Fibroblast of pulmonary artery (primary cell): ENCODE measurements at places on chromosomes 3 and 15.

GRCh38 chr3:21049334-21050062, 701.5 kb downstream of the ZNF385D start:
- DNase-seq: no peak

DNA sequence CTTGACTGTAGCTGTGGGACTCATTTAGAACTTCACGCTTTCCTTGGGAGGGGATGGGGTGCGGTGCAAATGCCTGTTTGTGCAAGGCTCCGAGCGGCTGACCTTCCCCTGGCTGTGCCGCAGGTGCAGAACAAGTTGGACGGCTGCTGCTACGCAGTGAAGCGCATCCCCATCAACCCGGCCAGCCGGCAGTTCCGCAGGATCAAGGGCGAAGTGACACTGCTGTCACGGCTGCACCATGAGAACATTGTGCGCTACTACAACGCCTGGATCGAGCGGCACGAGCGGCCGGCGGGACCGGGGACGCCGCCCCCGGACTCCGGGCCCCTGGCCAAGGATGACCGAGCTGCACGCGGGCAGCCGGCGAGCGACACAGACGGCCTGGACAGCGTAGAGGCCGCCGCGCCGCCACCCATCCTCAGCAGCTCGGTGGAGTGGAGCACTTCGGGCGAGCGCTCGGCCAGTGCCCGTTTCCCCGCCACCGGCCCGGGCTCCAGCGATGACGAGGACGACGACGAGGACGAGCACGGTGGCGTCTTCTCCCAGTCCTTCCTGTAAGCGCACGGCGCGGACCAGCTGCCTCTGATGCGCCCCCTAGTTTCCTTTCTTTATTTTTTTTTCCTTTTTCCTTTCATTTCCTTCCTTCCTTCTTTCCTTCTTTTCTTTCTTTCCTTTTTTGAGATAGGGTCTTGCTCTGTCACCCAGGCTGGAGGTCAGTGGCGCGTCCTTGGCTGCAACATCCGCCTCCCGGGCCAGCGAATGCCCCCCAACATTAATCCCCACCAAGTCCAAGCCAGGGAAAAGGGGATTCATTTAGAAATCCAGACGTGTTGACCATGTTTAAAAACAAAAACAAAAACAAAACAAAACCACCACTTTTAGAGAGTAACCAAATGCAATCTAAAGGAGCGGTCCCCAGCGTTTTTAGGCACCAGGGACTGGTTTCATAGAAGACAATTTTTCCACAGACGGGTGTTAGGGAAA, 42.7 kb downstream of the EIF2AK4 start:
- DNase-seq: peak; percentile 62

GRCh38 chr15:96670389-96670788, 339.9 kb downstream of the NR2F2 start:
- DNase-seq: no peak

DNA sequence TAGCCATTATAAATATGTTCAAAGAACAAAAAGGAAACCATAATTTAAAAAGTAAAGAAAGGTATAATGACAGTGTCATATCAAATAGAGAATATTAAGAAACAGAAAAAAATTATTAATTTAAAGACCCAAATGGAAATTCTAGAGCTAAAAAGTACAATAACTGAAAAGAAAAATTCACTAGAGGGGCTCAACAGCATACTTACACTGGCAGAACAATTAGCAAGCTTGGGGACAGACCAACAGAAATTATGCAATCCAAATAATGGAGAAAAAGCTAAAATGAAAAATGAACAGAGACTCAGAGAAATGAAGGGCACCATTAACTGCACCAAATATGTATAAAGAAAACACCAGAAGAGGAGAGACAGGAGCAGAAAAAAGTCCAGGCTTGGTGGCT, 13.7 kb downstream of the SPCS1 start:
- DNase-seq: no peak

- DNase-seq: no peak
These were observed 911.2 kb downstream of the MCTP2 start for GRCh38 chr15:95142531-95142930.

DNA sequence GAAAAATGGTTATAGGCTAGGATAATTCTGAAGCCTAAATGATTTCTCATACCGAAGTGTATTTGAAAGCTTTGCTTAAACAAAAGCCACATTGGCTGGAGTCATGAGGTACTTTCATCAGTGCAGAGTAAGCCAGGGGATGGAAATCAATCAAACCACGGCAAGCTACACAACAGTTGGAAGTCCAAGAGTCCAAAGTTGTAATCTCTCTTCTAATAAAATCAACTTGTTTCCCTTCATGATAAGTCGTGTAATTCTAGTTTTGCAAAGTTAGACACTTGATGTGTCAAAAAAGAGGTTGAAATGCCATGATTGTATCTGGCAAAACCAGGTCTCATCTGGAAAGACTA, 250.5 kb upstream of the VEPH1 start:
- no peak for DNase-seq

- DNase-seq: no peak
These were observed 21.0 kb downstream of the CHST2 start for GRCh38 chr3:143140550-143140949.

DNA sequence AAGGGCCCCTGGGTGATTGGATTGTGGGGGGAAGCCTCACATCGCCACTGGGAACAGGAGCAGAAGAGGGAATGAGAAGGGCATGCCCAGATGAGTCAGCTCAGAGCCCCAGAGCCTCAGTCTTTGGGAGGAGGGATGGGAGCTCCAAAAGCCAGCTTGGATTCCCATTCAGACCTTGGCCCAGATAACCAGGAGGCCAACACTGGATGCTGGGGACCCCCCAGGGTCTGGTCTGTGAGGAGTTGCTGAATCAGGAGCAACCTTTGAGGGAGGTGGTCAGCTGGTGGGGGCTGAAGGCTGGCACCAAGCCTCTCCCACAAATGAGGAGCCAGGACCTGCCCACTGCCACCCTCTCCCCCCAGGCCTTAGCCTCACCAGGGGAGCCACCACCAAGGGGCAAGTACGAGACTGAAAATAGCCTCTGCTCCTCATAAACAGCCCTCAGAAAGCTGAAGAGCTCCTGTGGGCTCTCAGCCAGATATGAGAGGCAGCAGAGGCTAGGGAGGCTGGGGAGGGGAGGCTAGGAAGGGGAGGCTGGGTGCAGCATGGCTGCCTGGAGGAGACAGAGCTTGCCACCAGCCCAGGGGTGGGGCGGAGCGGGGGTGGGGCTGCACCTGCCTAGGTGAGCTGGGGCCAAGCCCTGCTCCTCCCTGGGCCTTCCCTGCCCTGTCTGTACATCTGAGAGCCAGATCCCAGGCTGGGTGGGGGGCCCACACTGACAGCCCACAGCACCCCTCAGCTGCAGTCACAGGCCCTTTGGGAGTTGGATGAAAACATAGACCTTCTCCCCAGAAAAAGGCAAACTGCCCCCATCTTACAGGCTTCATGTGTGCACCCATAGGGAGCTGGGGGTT, 99.8 kb downstream of the SEC22A start:
- DNase-seq: no peak

GRCh38 chr15:92005154-92005553, 151.6 kb downstream of the SLCO3A1 start:
- no peak for DNase-seq

DNA sequence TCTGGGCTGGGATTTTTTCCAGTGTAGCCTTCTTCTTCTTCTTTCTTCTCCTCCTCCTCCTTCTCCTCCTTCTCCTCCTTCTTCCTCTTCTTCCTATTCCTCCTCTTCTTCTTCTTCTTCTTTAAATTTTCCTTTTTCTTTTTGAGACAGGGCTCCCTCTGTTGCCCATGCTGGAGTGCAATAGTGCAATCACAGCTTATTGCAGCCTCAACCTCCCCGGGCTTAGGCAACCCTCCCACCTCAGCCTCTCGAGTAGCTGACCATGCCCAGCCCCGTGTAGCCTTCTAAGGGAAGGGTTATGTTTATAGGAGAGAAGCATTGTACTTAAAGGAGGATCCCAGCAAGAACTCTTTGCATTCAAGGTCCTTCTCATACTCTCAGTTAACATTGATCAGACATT, 24.0 kb upstream of the MYO1E start:
- DNase-seq: no peak

- DNase-seq: no peak
These were observed 9.6 kb upstream of the RNF111 start for GRCh38 chr15:58977887-58978286.

DNA sequence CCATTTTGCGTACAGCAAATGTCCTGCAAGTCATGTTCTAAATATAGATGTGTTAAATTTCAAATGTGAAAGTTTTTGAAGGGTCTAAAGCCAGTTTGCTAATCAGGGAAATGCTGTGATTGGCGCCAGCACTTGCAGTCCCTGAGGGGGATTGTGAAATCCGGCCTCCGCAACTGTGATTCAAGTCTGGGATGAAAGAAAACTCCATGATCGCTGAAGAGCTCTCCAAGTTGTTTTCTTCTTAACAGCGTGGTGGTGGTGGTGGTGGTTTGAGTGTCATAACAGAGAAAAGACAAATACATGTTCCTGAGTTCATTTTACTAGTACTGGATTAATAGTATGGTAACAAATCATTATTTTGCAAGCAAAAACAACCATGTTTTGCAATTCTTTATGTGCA, 51.8 kb downstream of the MITF start:
- DNase-seq: peak; percentile 83

GRCh38 chr3:74515451-74515850, 99.0 kb downstream of the CNTN3 start:
- DNase-seq: no peak

- DNase-seq: no peak
These were observed 44.4 kb downstream of the LSM3 start for GRCh38 chr3:14222900-14223594.

- peak; percentile 86 for DNase-seq
These were observed 45.6 kb upstream of the PAQR5 start for GRCh38 chr15:69253156-69253555.

DNA sequence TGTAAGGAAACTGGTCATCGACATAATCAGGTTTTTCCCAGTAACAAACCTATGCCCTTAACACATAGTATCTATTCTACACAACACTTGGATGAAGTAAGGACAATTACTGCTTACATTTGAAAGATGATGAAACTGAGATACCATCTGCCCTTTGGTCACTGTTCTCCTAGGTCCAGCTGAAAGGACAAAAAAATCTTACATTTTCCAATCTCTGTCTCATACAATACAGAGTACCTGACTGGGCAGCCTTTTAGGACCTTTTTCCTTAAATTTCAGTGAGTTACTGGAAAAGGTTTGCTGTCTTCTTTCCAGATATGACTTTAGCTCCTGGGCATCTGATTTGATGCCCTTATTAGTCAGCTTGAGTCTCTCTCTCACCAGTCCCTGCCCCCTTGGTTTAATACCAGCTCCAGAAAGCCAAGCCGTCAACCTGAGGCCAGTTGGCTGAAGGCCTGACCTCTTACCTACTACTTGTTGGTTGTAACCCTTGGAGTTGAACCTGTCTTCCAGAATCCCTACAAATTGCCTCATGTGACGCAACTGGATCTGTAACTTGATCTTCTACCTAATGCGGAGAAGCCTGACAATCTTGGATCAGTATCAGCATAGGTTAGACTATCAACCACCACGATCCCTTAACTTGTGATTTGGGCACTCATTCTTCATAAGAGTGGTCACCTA, 355.3 kb upstream of the ZNF385D start:
- no peak for DNase-seq

DNA sequence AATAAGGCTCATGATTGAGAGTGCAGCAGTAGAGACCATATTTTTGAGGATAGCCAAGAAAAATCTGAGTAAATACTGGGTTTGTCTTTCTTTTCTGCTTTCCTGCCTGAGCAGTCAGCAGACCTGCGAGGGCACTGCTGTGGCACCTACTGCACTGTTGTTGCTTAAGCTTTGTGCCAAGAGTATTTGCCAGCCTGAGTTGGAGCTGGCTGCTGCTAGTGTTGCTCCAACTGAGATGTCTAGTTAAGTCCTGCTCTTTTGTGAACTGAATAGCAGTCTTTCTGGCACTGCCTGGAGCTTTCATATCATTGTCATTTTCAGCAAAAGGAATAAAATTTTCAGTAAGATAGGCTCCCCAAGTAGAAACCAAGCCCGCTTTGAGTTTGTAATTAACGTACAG, 214.5 kb upstream of the P2RY1 start:
- no peak for DNase-seq

DNA sequence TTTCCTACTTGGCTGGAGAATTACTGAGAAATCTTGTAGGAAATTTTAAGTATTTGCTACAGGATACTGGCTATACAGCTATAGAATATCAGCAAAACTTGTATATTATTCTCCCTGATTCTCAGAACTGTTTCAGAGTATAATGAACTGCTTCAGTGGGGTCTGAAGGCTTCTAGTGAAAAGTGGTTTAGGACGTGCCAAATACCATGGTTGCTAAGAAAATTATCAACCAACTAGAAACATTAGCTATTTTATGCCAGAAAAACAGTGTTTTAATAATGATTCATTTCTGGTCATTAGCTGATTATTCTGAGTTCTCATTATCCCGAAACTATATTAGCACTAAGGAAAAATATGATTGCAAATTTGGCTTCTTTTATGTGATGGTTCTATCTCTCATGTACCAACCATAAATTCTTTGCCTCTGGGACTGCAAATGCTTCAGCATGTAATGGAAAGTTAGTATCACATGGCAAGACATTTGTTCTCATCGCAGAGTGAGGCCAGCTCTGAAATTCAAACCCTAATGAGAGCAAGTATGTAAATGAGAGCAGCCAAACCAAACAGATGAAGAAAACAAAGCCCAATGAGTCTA, 11.0 kb upstream of the TSC22D2 start:
- no peak for DNase-seq

DNA sequence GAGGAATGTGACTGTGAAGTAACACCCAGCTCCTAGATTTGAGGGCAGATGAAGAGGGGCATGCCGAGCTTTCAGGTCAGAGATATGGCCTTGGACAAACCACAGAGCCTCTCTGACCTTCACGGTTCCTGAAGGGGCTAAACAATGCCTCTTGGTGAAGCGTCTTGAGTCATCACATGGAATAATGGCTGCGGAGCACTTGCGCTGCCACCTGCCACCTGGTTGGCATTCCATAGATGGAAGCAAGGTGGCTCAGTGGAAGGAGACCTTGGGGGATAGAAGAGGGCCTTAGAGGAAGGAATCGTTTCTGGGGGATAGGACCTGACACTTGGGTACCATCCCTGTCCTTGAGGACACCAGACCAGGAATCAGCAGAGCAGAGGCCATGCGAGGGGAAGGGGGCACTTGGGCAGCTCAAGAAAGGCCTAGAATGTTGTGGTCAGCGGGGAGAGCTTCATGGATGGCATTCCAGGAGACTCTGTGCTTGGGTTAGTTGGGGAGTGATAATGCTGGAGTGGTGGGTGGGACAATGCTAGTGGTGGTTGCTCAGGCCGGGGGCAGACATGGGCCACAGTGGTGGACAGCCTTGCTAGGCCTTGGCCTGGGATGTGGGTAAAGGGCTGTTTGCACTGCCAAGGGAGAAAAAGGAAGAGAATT, 12.6 kb downstream of the MRAS start:
- no peak for DNase-seq

GRCh38 chr15:91113030-91113429, 13.0 kb downstream of the SV2B start:
- DNase-seq: no peak

DNA sequence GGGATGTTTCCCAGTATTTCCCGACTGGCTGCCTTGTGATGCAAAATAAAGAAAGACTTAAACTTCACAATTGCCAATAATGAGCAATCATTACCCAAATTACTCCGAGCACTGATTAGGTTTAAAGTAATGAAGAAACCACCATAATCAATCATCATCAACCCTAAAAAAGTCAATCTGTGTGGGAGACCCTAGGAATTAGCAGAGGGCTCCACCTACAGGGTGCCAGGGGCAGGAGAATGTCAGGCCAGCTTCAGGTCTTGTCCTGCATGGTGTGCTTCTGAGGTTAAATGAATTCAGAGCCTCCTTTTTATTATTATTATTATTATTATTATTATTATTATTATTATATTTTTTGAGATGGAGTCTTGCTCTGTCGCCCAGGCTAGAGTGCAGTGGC, 478.0 kb upstream of the ARRDC4 start:
- no peak for DNase-seq

GRCh38 chr15:46956456-46956855, 760.8 kb upstream of the SEMA6D start:
- no peak for DNase-seq
